IMR-90 (cell line): ENCODE measurements at places on chromosomes 3 and 15.

DNA sequence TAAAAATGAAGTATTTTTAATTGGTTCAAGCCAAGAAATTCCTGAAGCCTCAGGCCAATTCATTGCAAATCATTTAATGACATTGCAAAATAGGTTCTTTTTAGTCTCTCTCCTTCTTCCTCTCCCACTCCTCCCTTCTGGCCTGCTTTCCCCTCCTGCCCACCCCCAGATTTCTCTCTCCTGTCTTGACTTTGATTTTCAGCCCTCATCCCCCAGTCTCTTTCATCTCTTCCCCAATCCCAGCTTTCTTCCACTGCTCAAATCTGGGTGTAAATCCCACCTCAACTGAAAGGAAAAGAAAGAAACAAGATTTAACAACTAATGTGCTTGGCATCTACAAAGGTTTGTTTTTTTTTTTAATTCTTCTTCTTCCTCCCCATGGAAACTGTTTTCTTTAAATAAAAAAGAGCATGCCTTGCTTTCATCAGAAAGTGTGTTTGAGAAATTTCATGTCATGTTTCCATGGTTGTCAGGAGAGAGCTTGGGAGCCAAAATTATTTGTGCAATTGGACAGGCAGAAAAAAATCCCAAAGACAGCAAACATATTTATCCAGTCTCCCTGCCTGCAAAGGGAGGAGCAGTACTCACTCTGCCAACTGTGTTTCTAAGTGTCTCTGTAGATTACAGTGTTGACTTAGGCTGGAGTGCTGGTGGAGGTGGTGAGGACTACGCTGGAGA is 50.4 kb downstream of the BOC start:
- no peak for DNase-seq

DNA sequence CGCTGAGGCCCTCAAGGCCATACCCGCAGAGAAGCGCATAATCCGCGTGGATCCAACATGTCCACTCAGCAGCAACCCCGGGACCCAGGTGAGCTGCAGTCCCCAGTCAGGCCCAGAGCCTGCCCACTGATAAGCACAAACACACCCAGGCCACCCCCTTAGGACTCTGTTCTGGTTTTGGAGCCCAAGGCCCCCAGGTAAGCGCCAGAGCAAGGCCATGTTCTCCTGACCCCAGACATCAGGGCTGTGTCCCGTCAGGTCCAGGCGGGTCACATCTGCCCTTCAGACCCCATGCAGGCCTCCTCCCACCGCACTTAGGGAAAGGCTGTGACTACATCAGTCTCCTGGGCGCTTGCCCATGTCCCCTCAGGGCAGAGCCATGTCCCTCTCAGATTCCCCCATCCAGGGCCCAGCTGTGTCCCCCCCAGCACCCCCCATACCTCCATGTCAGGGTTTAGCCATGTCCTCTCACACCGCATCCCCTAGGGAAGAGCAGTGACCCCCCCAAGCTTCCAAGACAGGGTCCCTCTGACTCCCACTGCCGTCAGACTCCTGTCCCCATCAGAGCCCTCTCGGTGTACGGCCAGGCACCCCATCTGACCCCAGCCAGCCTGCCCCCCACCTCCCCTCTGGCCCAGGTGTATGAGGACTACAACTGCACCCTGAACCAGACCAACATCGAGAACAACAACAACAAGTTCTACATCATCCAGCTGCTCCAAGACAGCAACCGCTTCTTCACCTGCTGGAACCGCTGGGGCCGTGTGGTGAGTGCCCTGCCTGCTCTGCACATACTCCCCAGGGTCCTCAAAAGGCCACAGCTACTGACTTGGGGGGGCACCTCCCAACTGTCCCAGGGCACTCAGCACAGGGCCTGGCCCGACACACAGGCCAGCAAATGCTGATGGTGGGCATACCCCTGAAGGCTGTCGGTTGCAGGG is 1.6 kb downstream of the PARP3 start:
- DNase-seq = no peak

- no peak for DNase-seq
Measured at GRCh38 chr3:194637066-194637465, 3.8 kb upstream of the TMEM44 start.

DNA sequence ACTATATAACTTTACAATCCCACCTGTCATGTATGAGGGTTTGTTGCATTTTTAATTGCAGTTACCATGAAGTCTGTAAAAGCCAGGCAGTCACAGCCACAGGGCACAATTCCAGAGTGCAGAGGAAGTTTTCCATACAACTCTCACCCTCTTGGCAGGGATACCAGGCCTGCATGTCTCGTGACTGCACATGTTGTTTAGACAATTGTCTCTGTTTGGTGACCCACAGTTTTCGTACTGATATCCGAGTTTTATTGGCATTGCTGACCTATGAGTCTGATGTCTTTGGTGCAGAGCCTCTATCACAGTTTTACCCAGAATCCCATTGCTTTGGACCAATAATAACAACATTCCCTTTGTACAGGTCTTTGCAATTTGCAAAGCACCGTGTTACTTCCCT is 24.9 kb upstream of the MYZAP start:
- DNase-seq = no peak

GRCh38 chr3:170387950-170388349 is 30.4 kb downstream of the SKIL start:
- DNase-seq = peak; percentile 11

DNA sequence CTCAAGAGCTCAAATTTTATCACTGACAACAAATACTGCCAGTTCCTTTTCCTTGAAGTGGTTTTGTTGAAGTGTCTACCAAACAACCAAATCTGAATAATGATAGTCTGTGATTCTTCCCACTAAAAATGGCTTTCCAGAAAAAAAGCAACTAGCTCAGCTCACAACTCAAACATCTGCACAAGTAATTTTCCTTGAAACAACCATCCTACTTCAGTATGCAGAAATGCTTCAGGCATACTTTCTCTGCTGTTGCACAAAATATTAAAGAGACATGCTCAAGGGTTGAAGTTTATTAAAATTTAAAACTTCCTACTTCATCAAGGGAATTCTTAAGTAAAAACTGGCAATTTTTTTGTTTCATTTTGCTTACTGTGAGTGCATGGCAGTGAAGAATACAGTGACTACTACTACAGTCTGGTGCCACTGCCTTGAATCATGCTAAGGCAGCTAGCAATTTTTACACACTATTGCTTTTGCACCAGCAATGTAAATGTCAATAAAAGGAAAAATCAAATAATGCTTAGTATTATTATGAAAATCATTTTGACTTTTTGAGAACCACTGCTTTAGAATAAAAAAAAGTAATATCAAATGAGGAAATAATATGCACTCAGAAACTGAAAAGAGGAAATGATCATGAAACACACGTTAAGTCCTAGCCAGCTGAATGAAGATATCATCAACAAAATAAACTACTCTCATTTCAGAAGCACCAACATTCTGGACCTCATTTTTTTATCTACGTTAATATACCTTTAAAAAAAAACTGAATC is 33.6 kb downstream of the VPS13C start:
- no peak for DNase-seq

DNA sequence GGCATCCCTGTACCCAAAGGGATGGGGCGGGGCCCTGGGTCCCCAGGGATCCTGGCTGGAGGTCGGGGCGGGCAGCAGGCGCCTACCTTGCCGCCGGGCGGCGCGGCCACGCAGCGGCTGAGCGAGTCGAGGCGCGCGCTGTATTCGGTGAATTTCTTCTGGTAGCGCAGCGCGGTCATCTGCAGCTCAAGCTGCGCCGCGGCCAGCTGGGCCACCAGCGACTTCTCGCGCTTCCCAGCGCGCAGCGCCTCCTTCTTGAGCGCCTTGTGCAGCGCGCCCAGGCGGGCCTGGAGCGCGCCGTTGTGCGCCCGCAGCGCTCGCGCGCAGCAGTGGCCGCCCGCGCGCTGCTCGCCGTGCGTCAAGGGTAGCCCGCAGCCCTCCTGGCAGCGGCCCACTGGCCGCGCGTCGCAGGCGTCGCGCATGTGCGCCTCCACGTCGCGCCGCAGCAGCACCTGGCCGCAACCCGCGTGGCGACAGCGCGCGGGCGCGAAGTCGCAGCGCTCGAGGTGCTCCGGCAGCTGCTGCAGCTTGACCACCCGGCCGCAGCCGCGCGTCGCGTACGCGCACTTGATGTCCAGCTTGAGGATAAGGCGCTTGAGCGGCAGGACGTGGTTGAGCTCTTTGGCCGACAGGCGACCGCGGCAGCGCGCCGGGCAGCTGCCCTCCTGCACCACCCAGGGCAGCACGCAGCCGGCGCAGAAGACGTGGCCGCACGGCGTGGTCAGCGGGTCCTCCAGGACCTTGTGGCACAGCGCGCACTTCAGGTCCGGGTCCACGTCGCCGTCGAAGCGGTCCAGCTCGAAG is 522 bp downstream of the PDZRN3 start:
- DNase-seq = peak; percentile 85
